ENCODE measurements at places on chromosomes 2 and 18. TPM values are rescaled to one million over a fixed set of nuclear protein-coding genes. Genes with fewer than 3 reads are reported as not detected.

DNA sequence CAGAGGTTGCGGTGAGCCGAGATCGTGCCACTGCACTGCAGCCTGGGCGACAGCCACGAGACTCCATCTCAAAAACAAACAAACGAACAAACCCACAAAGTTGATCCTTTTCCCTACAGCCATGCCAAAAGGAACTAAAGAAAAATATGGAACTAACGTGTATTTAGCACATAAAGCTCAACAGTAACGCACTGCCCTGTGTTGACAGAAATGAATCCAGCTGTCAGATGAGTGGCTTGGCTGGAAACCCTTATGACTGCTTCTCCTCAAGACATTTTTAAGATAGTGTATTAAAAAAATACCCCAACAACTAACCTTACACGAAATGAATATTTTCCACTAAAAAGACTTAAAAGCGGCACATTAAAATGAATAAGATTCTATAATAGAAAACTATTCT, 62.9 kb upstream of the TUBA3E start:
- DNase-seq: no peak
- H3K27ac ChIP-seq: no peak overlapping the region
- H3K4me3 ChIP-seq: no peak overlapping the region
- no peaks in the 10 kb centered on the region for H3K4me1 ChIP-seq
- no peaks in the 10 kb centered on the region for H3K27me3 ChIP-seq
- H3K36me3 ChIP-seq: no peaks in the 10 kb centered on the region

- no peak overlapping the region for H3K4me3 ChIP-seq
- H3K27ac ChIP-seq: no peak overlapping the region
- DNase-seq: no peak
- no peaks in the 10 kb centered on the region for H3K4me1 ChIP-seq
- no peaks in the 10 kb centered on the region for H3K36me3 ChIP-seq
These were observed 29.9 kb upstream of the SCYGR2 start for GRCh38 chr2:227568852-227569169.

- DNase-seq: no peak
- no peak overlapping the region for H3K27ac ChIP-seq
These were observed 182.2 kb upstream of the ATP5MC3 start for GRCh38 chr2:175363699-175364098.

GRCh38 chr2:231795525-231796327, 9.5 kb downstream of the COPS7B start:
- H3K4me3 ChIP-seq: no peak overlapping the region
- no peak overlapping the region for H3K27ac ChIP-seq
- H3K4me1 ChIP-seq: peaks cover 4% of the 10 kb centered on the region

DNA sequence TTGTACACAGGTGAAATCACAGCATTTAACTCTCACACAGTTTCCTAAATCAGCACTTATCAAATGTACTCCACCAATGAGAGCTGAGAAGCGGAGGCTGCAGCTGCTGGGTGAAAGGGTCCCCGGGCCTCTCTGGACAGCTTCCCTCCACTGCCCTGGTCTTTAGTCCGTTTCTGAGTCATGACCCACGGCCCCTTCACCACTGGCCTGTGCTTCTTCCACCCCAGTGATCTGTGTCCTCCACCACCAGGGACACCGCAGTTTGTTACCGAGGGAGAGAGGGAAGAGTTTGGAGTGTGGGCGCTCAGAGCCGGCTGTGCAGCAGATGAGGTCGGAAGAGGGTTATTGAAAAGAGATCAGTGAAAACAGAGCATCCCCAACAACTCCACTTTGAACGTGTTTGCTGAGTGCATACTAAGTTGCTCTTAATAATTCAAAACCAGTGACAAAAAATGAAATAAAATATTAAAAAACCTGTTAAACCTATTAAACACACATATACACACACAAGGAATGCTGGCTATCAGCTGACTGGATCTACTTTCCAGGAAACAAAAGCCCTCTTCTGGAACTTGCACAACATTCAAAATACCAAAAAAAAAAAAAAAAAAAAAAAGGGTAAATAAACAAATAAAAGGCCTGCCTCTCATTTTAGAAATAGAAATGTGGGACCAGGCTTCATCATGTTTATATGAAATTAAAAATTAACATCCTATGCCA, 54.1 kb downstream of the PXDN start:
- no peak for DNase-seq
- no peaks in the 10 kb centered on the region for H3K4me1 ChIP-seq
- H3K36me3 ChIP-seq: peaks cover 36% of the 10 kb centered on the region
- H3K4me3 ChIP-seq: no peak overlapping the region
- no peak overlapping the region for H3K27ac ChIP-seq

- no peak overlapping the region for H3K4me3 ChIP-seq
- no peak overlapping the region for H3K27ac ChIP-seq
- DNase-seq: no peak
- no peaks in the 10 kb centered on the region for H3K36me3 ChIP-seq
- no peaks in the 10 kb centered on the region for H3K27me3 ChIP-seq
These were observed 95.8 kb upstream of the SPRED2 start for GRCh38 chr2:65528241-65528574.

GRCh38 chr2:11697103-11697871, 27.3 kb upstream of the NTSR2 start:
- DNase-seq: no peak
- H3K27me3 ChIP-seq: no peaks in the 10 kb centered on the region
- no peak overlapping the region for H3K4me3 ChIP-seq
- peaks cover 13% of the 10 kb centered on the region for H3K4me1 ChIP-seq

GRCh38 chr2:151192681-151193080, 69.0 kb downstream of the RBM43 start:
- peaks cover 4% of the 10 kb centered on the region for H3K4me1 ChIP-seq
- no peak overlapping the region for H3K4me3 ChIP-seq
- DNase-seq: no peak
- H3K36me3 ChIP-seq: no peaks in the 10 kb centered on the region
- H3K27ac ChIP-seq: no peak overlapping the region
- no peaks in the 10 kb centered on the region for H3K27me3 ChIP-seq

GRCh38 chr18:9542924-9543323, 67.6 kb downstream of the RALBP1 start:
- no peaks in the 10 kb centered on the region for H3K4me1 ChIP-seq
- no peak overlapping the region for H3K27ac ChIP-seq
- H3K36me3 ChIP-seq: peaks cover 66% of the 10 kb centered on the region
- no peak overlapping the region for H3K4me3 ChIP-seq
- DNase-seq: no peak

The LINC00305 gene
- total RNA-seq: not detected

The WNT6 gene
- 26.1 TPM for total RNA-seq

Data from tibial nerve (tissue), 4 donors.